ENCODE measurements at places on chromosomes 12 and 14.
A peak's percentile ranks its signal among the peaks of the same experiment; 100 is the strongest.

DNA sequence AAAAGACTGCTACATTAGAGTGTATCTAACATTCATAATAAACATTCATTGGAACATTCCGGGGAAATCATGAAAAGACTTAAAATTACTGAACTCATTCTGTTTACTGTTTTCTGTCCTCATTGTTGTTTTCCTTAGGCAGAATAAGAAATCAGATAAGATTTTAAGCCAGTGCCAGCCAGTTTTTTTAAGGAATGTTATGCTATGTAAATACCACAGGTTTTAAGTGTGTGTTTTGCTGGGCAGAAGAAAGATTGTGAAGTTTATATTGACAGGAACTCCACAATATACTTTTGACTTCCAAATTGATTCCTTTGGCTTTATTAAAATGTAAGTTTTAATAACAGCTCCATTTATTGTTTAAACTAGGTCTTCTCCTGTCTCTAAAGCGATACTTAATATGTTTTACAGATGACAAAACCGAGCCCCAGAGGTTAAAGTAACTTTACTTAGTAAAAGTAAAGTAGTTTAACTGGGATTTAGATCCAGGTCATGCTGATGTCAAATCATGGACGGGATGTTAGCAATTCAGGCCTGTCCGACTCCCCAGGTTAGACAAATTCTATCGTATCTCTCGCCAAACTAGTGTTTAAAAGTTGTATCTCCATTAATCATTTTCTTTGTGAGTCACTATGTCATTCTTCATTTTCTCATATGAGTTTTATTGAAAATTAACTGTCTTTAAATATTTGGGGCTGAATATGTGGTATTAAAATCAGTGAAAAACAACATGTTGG is 1.7 kb downstream of the LARP4 start:
- DNase-seq, result no peak

DNA sequence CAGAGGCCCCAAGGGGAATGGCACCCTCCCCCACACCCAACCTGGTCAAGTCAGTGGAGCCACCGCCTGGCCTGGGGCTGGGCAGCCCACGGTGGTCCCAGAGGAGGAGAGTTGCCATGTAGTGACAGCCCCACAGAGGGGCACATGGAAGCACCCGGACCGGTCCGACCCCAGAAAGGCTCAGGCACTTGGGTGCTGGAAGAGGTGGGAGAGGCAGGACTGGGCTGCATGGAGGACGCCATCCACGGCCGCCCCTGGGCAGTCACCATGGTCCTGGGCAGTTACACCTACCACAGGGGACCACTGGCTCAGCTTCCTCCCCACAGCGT is 37.9 kb upstream of the TMEM179 start:
- DNase-seq, result peak; percentile 25

- no peak for DNase-seq
Measured at GRCh38 chr12:27076928-27077327, 5.5 kb downstream of the C12orf71 start.

- no peak for DNase-seq
Measured at GRCh38 chr14:26414926-26415325, 182.9 kb downstream of the NOVA1 start.

GRCh38 chr12:578748-579419 is 84.4 kb downstream of the NINJ2 start:
- no peak for DNase-seq

- no peak for DNase-seq
Measured at GRCh38 chr12:17284873-17285272, 678.9 kb upstream of the LMO3 start.

GRCh38 chr12:93060666-93061472 is 131.8 kb upstream of the EEA1 start:
- DNase-seq, result peak; percentile 6

- no peak for DNase-seq
Measured at GRCh38 chr12:47752552-47752951, 6.1 kb downstream of the RAPGEF3 start.

- no peak for DNase-seq
Measured at GRCh38 chr12:52291267-52291935, at the start of gene KRT81. Gene KRT81, minus strand, starts transcription at chr12:52291534. Its CDS starts 69 bp downstream, at chr12:52291465.

- DNase-seq, result no peak
Measured at GRCh38 chr12:52920937-52921336, 16.1 kb upstream of the KRT8 start.

DNA sequence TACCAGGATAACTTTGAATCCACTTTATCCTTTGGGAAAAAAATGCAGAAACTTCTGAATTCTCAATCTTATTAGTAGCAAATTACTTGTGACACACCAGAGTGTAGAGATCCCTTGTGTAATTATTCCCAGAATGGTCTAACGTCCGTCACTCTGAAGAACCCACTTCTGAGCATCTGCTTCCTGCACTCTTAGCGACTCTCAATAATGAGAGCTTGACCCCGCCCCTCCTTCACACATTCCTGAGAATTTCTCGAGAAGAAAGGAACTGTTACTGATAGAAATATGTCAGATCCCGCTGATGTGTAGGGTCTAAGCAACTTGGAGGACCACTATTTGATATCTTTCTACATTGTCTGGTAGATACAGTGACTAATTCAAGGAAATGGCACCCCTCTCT is 218.3 kb upstream of the PDZRN4 start:
- no peak for DNase-seq

DNA sequence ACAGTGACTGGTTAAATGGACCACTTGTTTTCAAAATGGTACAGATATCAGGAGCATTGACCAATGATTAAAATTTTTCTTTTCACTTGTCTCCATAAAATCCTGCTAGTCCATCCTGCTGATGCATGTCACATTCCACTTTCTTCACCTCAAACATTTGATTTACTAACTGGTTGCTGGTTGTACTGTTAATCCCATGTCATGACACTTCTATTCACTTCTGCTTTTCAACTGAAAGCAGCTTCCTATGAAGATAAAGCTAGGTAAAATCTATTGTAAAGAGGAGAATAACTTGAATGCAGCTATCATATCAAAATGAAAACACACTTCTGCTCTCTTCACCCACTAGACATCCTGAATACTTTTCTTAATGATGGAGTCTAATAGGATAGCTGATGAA is 149.6 kb upstream of the OTX2 start:
- no peak for DNase-seq

DNA sequence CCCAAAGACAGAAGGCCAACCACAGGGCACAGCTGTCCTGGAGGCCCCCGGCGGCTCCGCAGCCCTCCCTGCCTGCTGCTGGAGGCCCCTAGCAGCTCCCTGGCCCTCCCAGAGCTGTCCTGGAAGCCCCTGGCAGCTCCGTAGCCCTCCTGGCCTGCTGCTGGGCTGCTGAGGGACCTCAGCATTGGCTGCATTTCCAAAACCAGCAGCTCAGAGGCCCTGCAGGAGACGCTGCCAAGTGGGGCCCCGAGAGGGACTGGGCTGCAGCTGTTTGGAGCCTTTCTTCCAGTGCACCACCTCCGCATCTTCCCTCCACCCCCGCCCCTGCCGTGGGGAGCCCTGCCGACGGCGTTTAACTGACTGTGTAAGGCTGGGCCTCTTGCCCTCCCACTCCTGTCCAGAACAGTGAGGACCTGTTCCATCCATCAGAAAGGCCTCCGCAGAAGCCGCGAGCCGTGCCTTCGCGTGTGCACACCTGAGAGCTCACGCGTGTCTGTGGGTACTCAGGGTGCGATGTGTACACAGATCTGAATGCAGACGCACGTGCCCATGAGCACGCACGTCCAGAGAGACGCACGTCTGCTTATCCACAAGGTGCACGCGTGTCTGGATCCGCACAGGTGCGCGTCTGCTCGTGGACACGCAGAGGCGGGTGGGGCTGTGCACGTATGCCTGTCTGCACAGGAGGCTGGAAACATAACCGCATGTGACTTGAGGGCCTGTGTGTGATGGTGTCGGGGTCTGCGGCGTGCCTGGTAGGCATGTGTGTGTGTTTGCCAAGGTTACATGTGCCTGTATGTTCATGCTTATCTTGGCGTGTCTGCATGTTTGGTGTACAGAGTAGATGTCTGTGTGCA is 57.0 kb upstream of the FBRSL1 start:
- no peak for DNase-seq

DNA sequence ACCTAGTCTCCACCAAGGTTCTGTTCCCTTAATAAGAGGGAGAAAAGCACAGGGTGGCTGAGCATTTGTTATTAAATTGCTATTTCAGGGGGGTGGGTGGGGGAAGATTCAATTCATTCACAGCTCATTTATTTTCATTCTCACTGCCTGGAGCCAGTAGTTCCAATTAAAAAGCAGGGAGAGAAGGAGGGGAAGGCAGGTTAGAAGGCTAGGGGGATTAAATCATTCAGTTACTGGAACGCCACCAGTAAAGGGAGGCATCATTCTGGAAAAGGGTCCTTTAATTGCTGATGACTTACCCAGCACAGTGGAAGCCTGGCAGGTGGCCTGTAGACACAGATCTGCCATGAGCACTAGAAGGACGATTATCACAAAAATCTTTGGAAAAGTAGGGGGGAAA is 47.4 kb downstream of the NIN start:
- no peak for DNase-seq

- DNase-seq, result peak; percentile 35
Measured at GRCh38 chr12:96249196-96250118, 55.3 kb downstream of the ELK3 start.

DNA sequence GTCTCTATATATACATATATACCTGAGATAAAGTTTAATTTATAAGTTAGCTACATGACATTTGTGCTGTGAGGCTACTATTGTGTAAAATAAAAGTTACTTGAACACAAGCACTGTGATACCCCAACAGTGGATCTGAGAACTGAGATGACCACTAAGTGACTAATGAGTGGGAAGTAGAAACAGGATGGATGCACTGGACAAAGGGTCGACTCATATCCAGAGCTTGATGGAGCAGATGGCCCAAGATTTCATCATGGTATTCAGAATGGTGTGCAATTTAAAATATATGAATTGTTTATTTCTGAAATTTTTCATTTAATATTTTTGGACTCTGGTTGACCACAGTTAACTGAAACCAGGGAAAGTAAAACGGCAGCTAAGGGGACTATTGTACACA is 908.6 kb upstream of the MDGA2 start:
- DNase-seq, result no peak

DNA sequence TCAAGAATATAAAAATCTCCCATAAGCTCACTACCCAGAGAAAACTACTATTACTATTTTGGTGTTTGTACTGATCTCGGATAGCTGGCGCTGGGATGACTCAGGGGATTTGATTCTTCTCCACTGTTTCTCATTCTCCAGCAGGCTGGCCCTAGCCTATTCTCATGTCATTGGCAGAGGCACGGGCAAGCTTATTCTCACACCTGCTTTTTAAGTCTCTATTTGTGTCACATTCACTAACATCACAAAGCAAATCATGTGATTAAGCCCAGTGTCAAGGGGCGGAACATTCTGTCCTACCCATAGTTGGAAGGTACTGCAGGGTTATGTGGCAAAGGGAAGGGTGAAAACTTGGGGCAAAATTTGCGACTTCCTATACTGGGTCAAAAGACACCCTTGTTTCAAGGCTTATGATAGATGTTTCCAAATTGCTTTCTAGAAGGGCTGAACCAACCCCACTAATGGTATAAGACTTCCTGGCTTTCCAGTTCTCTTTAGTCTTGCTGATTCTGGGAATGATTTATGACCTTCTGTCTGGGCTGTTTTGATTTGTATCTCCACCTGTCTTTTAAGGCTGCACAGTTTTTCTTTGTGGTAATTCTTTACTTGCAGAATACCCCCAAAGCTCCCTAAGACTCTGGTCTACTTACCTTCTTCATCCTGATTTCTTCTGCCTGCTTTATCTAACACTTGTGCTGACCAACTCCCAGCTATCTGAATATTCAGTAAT is 406.4 kb downstream of the NRXN3 start:
- no peak for DNase-seq

GRCh38 chr12:128052331-128052730 is 214.6 kb upstream of the TMEM132C start:
- no peak for DNase-seq

GRCh38 chr12:16588812-16589211 is 17.1 kb downstream of the LMO3 start:
- no peak for DNase-seq

- no peak for DNase-seq
Measured at GRCh38 chr12:118098911-118099671, 4.7 kb downstream of the VSIG10 start.

DNA sequence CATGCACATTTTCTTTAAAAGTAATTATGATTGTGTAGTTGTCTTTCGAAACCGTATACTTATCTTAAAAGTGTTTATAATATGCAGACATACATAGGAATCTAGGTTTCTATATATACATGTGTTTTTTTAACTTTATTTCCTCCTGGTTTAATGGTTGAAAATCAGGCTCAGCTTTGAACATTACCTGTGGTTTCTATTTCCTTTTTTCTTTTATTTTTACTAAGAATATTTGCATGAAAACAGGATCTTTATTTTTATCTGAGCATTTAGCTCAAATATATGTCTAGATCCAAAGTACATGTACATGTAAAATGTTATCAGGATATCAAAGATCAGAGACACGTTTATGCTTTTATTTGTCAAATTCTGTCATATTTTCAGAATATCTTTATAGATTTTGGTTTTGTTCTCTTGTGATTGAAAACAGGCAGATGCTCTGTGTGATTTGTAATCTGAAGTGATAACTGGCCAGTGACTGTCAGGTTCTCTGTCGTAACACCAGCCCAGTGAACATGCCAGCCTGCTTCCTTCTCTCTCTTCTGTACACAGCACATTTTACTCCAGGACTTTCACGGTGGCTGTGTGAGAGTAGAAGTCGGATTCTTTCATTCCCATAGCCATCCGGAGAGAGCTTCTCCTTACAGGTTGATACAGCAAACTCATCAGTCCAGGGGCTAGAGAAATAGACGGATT is 13.7 kb downstream of the TCTN1 start:
- no peak for DNase-seq

GRCh38 chr12:18492372-18493025 is 231.2 kb downstream of the PIK3C2G start:
- DNase-seq, result no peak

DNA sequence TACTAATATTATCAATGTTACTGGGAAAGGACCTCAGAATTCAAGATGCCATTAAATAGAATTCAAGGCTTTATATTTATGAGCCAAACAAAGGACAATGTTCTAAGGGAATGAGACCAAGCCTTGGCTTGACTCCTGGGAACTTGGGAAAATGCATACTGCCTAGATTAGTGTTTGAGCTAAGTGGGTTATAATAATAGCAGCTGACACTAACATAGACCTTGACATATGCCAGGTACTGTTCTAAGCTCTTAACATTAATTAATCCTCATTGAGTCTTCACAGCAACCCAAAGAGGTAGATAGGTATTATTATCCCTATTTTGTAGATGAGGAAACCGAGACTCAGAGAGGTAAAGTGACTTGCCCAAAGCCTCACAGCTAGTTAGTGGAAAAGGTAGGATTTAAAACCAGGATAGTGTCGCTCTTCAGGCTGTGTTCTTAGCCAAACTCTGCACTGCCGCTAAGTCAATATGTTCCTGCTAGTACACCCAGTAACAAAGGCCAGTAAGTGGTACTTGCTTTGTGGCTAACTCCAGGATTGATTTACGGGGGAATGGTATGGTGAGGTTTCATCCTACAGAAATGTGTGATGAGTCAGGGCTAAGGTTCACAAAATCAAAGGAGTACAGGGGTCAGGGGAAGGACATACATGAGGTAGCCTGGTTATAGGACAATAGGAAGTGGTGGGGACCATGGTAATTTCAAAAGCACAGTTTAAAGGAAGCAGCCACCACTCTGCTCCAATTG is 35.8 kb upstream of the PRKAB1 start:
- no peak for DNase-seq

GRCh38 chr12:90299121-90299520 is 590.5 kb upstream of the ATP2B1 start:
- DNase-seq, result no peak

GRCh38 chr14:83561261-83561660 is 1968.7 kb upstream of the FLRT2 start:
- DNase-seq, result no peak

- DNase-seq, result no peak
Measured at GRCh38 chr12:124842800-124843510, 20.7 kb downstream of the SCARB1 start.
